Hematopoietic multipotent progenitor cell treated with erythropoietin and hydrocortisone succinate and interleukin-3 and kit ligand, for 15 days (in vitro differentiated cells): ENCODE measurements at places on chromosomes 7 and 10.

DNA sequence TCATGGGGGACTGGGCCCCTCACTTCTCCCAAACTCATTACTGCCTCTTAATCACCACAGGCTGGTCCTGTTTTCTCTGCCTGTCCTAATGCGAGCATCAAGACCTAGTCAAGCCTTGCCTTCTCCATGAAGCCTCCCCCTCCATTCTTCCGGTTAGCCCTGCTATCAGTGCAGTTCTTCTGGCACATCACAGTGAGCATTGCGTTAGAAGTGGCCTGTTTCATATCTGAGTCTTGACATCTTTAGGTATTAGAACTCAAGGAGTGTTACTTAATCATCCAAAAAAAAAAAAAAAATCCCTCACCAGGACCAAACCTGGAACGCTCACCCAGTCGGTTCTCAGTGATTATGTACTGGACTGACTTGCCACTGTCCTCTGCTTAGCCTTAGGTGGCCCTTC, 17.4 kb downstream of the SNX10 start:
- no peak for DNase-seq

DNA sequence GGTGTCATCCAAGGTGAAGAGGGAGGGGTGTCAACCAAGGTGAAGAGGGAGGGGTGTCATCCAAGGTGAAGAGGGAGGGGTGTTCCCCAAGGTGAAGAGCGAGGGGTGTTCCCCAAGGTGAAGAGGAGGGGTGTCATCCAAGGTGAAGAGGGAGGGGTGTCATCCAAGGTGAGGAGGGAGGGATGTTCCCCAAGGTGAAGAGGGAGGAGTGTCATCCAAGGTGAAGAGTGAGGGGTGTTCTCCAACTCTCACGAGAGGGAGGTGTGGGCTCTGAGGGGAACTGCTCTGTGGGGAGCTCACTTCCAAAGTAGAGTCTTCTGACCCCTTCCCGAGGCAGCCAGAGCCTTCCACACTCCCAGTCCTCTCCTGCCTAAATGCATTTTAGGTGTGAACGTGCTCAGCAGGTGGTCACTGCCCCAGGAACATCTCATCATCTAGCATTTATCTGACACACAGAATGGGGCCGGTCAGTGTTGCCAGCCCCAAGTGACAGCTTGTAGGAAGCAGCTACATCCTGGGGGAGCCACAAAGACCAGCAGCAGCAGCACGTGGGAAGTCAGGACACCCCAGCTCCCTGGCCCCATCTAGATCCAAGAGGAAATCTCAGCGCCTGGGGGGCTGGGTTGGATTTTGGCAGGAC, 323.8 kb downstream of the GLRX3 start:
- no peak for DNase-seq

- no peak for DNase-seq
Observed at GRCh38 chr10:119608316-119609155, 11.8 kb upstream of the TIAL1 start.

- DNase-seq, result no peak
Observed at GRCh38 chr10:64658528-64658927, 1137.3 kb downstream of the REEP3 start.

DNA sequence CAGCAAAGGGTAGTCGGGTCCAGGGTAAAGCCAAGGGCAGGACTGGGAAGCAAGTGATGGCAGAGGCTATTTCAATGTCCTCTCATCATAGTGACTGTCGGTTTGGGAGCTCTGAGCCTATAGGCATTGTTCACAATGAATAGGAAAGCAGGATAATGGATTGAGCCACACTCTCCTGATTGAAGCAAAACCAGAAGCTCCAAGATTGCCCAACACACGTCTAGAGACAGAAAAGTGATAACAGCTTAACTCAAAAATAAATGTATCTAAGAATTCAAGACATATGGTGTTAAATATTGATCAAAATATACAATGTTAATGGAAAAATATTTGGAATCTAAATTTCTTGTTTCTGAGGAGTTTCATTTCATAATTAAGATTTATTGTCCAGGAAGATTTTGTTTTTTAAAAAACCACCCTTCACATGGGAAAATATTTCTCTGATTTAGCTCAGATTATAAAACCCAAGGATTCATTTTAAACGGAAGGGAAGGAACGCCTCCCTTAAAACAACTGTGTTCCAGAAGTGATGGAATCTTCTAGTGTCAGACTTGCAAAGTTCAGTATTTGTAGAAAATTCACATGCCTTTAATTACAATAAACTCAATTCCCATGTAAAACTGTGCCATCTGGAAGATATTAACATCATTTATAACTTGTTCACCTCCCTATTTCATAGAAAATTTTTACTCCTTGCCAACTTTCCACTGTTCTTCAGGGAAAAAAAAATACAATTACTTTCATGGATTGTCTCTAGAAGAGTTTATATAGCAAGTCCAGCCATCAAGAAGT, 54.5 kb downstream of the NRP1 start:
- no peak for DNase-seq

DNA sequence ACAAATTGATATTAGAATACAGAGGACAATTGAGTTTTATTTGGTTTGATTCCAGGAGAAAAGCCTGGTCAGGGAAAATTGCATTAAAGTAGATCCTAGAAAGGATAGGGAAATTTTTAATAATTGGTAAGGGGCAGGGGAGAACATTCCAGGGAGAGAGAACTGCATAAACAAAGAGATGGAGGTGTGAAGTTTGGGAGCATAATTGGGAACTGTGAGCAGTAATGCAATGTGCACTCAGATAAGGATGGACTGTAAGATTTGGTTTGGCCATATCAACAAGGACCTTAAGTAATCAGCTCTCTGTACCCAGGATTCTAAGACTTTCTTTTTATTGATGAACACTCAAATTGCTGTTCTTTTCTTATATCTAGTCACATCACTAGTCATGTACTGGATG, 41.4 kb downstream of the ZMYND11 start:
- no peak for DNase-seq

DNA sequence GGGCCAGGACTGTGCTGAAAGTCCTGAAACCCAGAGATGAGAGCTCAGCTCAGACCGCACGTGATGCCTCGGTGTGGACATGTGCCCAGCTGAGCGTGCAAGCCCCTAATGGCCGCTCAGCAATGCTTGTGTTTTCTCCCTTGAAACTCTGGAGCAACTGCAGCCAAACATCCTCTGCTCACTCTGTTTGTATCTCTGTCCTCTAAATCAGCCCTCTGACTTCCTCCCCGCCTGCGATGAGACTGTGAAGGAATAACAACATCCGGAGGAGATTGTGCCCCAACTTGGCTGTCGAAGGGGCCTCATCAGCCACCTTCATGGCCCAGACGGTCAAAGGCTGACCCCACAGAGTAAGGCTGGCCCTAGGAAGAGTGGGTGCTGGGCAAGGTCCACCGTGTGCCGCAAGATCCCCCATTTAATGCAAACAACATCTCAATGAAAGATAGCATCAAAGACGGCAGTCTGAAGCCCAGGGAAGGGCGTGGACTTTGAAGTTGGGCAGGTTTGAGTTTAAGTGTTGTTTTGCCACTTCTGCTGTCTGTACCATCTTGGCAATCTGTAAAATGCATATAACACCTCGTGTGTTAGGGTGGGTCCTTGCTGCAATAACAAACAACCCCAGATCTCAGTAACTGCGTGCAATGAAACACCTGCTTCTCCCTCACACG, 39.9 kb downstream of the CALML3 start:
- no peak for DNase-seq

- DNase-seq, result no peak
Observed at GRCh38 chr10:104577861-104578521, 63.1 kb upstream of the SORCS3 start.
